Amniotic stem cell (primary cell): ENCODE measurements at places on chromosomes 1 and 21.

- DNase-seq: no peak
Observed at GRCh38 chr1:119893238-119893791, 3.0 kb downstream of the ADAM30 start.

- DNase-seq: no peak
Observed at GRCh38 chr21:44700101-44701022, 3.4 kb downstream of the KRTAP10-12 start.

DNA sequence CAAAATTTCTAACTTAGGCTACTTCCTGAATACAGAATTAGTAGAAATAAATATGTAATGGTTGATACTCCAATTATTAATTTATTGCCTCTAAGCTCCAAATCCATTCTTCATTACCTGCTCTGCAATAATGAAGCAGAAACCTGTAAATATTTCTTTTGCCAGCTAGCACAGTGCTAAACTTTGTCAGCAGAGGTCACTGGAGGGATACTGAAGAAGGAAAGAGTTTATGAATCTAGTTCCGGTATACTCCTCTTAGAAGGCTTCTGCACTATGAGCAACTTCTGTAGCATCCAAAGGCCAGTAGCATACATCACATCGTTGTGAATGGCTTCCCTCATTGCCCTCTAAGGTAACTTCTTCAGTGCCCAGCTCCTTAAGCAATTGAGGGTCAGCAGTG lies 81.0 kb upstream of the LHX8 start:
- DNase-seq: no peak

- no peak for DNase-seq
Observed at GRCh38 chr1:234221601-234222000, 151.7 kb upstream of the COA6 start.

- DNase-seq: no peak
Observed at GRCh38 chr1:91809317-91809716, 76.6 kb downstream of the TGFBR3 start.

DNA sequence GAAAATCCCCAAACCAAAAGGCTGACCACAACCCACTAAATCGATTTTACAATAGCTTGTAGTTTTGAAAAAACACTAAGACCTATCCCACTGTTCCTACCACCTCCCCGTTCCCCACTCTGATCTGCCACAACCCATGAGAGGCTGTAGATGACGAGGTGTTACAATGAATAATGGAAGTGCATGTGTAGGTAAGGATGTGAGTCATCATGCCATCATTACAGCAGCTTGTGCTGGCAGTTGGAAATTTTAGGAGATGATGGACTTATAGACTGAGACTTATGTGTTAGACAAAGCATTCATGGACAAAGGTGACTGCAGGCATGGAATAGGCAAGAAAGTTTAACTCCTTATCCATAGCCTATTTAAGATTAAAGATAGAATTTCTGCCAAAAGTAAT lies 184.7 kb upstream of the CACYBP start:
- DNase-seq: no peak

- DNase-seq: no peak
Observed at GRCh38 chr21:43874085-43874805, 9.2 kb downstream of the AGPAT3 start.

DNA sequence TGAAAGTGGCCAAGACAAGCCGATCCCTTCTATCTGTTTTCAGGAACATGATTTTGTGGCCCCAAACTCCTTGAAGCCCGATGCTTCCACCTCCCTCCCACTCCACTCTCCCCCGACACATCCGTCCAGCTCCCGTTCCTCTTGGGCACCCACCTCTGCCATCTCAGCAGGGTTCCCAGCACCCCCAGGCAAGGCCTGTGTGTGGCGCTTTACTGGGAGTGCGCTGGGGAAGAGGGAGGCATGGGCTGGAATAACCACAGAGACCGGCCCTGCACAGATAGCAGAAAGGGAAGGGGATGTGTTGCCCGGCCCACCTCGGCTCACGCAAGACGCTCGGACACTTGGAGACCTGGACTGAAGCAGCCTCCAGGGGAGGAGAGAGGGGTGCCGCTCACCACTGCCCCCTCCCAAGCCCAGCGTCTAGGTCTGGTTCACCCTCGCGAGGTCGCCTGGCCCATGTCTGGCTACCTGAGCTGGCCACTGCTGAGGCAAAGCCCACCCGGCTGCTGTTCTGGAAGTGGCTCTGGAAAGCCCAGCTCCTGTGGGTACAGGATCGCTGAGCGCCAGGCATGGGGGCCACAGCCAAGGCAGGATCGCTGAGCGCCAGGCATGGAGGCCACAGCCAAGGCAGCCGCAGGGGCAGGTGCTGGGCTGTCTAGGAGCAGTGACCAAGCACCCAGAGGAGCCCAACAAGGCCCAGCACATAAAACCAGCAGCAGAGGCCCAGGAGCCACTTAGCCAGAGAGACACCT lies 23.8 kb upstream of the COL18A1 start:
- no peak for DNase-seq

- DNase-seq: no peak
Observed at GRCh38 chr1:9904596-9904995, 5.5 kb downstream of the CTNNBIP1 start.

DNA sequence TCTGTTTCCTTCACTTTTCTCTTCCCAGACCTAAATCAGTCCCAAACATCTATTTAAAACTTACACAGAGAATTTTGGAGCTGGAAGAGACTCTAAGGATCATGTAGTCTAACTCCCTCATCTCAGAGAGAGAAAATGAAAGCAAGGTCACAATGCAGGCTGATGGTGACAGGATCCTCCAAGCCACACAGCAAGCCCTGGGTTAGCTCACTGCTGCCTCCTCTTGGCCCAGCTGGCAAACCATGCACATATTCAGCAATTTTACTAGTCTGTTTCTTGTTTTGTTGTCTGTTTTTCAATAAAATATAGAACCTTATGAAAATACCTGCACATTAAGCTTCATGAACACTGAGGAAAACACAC lies 27.7 kb upstream of the LY9 start:
- no peak for DNase-seq

DNA sequence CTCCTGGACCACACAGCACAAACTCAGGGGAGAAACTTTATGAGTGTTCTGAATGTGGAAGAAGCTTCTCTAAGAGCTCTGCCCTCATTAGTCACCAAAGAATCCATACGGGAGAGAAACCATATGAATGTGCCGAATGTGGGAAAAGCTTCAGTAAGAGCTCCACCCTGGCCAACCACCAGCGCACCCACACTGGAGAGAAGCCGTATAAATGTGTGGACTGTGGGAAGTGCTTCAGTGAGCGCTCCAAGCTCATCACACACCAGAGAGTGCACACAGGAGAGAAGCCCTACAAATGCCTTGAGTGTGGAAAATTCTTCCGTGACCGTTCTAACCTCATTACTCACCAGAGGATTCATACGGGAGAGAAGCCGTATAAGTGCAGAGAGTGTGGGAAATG lies 22.5 kb downstream of the ZSCAN20 start:
- DNase-seq: no peak

- DNase-seq: no peak
Observed at GRCh38 chr1:241779897-241780296, 68.1 kb upstream of the EXO1 start.

DNA sequence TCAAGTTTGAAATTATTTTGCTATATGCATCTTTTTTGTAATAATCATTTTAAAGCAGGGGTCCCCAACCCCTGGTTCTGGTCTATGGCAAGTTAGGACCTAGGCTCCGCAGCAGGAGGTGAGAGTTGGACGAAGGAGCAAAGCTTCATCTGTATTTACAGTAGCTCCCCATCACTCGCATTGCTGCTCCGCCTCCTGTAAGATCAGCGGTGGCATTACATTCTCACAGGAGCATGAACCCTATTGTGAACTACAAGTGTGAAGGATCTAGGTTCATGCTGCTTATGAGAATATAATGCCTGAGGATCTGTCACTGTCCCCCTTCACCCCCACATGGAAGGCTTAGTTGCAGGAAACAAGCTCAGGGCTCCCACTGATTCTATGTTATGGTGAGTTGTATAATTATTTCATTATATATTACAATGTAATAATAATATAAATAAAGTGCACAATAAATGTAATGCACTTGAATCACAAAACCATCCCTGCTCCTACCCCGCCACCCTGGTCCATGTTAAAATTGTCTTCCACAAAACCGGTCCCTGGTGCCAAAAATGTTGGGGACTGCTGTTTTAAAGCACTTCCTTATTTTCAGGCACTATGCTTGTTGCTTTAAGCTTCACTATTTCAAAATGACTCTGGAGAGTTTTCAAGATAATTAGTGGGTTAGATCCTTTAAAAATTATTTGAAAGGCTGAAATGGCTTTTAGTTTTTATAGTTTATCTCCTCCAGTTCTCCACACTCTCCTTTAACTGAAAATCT lies 74.8 kb downstream of the PLA2G4A start:
- DNase-seq: no peak

DNA sequence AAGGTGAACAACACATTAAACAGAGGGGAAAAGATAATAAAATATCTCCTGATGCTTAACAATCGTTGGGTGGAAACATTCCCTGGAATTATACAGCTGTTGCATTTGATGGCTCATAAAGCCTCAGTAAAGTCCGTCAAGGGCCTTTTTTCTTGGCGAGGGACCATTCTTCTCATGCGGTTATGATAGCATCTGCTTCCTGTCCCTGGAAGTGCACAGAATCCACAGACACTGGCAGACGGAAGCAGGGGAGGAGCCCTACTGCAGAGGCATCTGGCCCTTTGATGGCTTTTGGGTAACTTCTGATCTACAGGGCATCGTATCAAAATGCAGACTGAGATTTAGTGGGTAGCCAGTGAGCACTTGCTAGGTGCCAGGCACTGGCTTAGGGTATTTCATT lies 286.9 kb downstream of the KIF26B start:
- no peak for DNase-seq

GRCh38 chr21:36550761-36551160 lies 70.8 kb upstream of the CLDN14 start:
- no peak for DNase-seq

GRCh38 chr1:18045203-18045602 lies 62.4 kb upstream of the IGSF21 start:
- no peak for DNase-seq

DNA sequence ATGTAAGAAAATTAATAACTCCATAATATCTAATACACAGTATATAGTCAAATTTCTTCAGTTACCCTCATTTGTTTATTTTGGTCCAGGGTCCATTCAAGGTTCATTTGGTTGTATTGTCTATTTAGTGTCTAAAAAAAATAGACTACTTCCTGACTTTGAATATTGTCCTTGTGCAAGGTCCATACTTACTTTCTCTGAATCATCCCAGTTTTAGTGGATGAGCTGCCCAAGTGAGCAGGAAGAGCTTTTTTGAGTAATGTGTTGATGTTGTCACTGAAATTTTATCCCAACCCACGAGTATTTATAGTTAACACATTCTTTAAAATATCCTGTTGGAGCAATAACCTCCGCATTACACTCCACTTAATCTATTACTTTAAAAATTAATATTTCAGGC lies 45.6 kb upstream of the FASLG start:
- no peak for DNase-seq

- DNase-seq: no peak
Observed at GRCh38 chr1:12249181-12249580, 19.4 kb downstream of the VPS13D start.

GRCh38 chr1:31617218-31617915 lies at the start of gene HCRTR1:
Gene HCRTR1 (plus strand): TSS chr1:31617689. CDS start chr1:31619193, 1,504 bp downstream.
- DNase-seq: no peak

- no peak for DNase-seq
Observed at GRCh38 chr21:31347435-31348032, 3.5 kb upstream of the TIAM1 start.

- no peak for DNase-seq
Observed at GRCh38 chr1:202961220-202961880, 3.2 kb upstream of the ADIPOR1 start.

DNA sequence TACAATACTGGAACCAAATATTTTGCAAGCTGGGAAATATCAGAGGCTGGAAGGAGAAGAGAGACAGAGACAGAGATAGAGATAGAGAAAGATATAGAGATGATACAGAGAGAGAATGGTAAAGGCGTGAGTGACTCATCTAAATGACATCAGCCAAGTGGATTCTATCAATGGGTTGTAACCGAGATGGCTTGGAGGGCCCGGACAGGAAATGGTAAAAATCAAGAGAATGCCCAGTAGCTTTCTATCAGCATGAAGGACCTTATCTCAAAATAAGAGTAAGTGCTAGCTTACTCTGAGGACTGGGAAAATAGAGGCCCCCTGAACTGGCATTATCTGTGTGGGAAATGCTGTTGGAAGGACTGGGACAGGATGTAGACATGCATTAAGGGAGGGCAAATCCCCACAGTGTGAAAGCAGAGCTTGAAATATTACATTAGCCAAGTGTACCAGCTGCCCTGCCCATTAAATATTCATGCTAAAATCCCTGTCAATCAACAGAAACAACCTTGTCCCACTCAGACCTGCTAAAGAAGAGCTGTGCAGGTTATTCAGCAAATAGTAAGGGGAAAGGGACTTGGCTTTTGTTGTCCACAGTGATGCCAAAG lies 76.6 kb upstream of the ZNF644 start:
- no peak for DNase-seq

DNA sequence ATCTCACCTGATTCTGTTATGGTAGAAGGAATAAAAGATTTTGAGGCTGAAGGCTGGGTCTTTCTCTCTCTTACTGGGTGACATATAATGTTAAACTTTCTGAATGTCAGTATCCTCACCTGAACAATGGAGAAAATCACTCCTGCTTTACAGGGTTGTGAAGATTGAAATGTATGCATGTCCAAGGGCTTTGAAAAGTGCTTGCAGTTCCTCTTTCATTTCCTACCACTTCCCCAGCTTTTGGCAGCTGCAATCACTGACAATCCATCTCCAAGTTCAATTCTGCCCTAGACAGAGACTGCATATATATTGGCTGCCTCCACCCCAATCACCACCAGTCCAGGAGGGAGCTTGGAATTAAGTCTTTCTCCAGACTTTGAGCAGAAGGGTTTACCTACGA lies 39.8 kb downstream of the FAM78B start:
- no peak for DNase-seq

- DNase-seq: no peak
Observed at GRCh38 chr1:104488296-104489015, 738.8 kb downstream of the AMY1C start.

DNA sequence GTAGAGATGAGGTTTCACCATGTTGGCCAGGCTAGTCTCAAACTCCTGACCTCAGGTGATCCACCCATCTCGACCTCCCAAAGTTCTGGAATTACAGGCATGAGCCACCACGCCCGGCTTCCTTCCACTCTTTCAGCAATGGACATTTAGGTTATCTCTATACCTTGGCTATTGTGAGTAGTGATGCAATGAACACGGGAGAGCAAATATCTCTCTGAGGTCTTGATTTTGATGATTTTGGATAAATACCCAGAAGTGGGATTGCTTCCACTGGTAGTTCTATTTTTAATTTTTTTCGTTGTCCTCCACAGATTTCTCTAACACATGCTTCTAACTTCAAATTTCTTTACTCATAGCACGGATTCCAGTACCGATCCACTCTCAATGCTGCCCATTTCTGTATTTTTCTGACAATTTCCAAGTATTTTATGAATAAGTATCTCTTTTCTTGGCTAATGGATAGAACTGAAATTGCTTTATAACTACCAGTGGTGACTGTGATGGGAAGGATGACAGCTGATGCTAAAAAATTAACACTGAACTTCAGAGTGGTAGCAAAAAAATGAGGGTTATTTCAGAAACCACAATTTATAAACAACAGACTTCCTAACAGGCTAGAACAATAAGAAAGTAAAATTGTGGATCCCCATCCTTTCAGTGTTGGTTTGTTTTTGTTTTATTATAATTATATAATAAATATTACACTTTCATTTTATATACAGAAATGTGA lies 327.5 kb upstream of the RUNX1 start:
- no peak for DNase-seq

GRCh38 chr1:164660412-164660772 lies 101.4 kb downstream of the PBX1 start:
- DNase-seq: no peak

GRCh38 chr21:16418642-16419041 lies 688.9 kb downstream of the USP25 start:
- no peak for DNase-seq

GRCh38 chr1:165851034-165851658 lies 23.7 kb downstream of the UCK2 start:
- DNase-seq: no peak
